HAP-1 (cell line): ENCODE measurements at places on chromosomes 2 and 18.

DNA sequence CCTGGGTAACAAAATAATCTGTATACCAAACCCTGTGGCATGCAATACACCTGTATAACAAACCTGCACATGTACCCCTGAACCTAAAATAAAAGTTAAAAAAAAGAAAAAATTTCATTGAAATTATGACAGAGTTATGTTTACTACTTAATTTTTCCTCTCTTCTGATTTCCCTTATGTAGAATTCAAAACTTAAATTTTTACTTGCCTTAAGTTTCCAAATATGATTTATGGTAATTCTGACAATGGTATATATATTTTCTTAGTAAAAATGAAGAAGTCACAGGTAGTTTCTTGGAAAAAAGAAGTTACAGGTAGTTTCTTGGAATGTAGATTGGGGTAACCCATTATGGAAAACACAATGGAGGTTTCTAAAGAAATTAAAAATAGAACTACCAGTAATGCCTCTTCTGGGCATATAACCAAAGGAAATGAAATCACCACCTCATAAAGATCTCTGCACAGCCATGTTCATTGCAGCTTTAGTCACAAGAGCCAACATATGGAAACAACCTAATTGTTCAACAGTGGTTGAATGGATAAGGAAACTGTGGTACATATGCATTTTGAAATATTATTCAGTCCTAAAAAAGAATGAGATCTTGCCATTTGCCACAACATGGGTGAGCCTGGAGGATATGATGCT, 164.9 kb downstream of the BABAM2 start:
- DNase-seq, result no peak

GRCh38 chr2:170966648-170967396, 37.8 kb downstream of the GORASP2 start:
- DNase-seq, result peak; percentile 58

- no peak for DNase-seq
These were observed 24.9 kb downstream of the GLI2 start for GRCh38 chr2:120760446-120761135.

GRCh38 chr2:224927011-224927410, 115.3 kb downstream of the DOCK10 start:
- no peak for DNase-seq

DNA sequence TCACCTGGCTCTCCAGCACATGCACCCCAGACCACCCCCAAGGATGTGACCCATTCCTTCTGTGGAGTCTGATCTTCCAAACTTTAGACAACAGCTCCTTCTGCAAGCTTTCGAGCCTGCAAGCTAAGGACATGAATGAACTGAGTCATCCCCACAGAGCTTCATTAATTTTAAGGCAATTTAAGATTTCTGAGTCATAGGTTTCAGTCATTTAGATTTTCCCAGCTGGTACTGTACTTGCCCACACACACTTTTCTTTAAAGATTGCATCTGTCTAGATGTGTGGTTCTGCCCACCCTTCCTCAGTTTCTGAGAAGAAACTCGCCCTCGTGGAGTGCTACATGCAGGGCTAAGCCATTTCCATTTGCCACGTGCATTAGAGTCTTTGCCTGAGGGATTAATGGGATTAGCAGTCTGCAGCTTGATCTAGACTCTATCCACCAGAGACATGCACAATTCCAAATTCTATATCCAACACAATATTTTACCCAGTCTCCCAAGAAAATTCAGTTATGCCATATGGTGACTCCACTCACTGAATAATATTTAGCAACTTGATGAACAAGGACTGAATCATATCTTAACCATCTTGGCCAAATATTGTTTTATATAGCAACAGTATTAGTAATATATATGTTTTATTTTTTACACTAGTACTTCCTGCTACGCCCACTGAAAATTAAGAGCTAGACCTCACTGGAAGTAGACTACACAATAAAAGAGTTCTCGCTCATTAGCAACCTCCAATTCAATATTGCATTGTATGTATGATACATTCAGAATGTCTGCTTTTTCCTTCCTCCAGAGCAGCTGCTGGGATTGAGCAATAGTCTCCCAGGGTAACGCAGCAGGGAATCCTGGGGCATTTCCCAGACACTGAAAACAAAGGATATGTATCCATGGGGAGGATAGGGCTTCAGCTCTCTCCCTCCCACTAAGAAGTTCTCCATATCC, 14.3 kb upstream of the TRIB2 start:
- DNase-seq, result no peak

DNA sequence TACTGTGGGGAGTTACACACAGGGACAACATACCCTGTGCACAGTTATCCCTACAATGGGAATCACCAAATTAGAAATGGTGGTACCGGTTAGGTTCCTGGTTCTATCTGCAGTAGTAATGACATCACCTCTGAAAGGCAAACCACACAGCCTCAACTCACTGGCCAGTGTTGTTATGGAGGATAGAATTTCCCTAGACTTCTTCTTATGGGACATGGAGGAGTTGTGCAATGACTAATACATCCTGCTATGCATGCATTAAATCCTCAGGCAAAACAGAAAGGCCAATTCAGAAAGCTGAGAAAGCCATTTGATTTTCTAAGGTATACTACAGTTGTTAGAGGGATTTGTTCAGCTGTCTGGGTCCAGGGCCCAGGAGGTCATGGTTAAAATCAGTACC, 439.3 kb downstream of the TMX3 start:
- DNase-seq, result no peak

DNA sequence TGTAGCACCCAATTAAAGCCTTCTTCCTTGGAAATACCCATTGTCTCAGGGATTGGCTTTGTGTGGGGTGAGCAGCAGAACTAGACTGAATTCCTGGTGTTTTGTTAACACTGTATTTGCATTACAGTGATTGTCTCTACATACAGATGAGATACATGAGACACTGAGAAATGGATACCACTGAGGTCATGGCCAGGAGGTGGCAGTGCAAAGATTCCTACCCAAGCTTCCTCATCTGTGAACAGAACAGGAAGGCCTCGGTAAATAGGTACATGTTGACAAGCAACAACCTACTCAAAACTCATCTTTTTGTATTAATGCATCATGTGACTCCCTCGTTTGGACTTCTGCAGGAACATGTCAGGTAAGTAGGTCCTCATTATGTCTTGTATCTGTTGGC, 445.8 kb upstream of the RGPD4 start:
- DNase-seq, result no peak

DNA sequence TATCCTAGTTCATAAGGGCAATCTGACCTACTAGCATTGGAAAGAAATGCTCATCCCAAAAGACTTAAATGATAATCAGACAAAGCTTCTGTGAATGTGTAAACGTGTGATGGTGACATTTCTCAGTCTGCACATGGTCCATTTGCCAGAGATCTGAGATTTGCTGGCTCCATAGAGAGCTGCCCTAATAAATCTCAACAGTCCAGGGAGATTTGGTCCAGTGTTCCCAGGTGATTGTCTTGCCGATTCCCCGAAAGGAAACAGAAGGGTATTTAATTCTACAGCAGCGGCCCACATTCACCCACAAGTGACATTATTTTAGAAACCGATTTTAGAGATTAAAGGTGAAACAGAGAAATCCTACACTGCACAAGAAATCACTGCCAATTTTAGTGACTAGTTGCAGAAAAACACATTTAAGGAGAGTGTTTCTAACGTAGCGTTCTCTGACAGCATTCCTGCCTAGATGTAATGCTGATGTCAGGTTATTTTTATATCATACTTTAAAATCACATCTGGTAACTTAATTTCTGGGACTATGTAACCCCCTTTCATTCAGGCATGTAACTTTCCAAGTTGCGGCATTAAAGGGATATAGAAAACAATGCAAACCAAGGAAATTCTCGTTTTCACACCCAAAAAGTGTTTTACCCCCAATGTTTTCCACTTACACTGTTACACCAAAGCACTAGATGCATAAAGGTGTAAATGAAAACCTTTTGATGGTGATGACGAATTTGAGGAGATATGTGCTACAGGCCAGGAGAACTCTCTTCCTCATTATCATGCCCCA, 231.9 kb upstream of the FN1 start:
- DNase-seq, result no peak

DNA sequence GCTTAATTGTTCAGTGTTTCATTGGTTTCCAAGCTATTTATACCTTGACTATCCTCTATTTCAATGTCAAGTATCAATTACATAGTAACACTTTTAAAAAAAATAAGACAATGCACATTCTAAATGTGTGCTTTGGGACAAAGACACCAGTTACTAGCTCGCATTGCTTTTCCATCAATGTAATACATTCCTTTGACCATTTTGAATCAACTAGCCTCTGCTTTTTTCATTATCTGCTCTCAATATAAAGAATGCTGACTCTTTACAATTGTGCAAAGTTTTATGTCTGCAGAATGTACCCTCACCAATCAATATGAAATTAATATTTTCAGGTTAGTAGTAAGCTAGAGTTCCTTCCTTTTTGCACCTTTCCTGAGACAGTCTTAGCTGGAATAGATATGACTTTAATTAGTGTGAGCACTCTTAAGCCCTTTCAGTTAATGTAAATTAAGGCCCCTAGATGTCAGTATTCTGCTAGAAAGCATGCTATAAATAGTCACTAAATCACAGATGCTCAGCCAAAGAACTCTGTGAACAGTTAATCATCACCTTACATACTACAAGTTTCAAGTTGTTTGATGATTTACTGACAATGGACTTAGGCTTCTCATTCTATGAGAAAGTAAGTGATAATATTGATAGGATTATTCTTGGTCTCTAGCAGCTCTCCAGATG, 413.6 kb downstream of the PTH2R start:
- no peak for DNase-seq

DNA sequence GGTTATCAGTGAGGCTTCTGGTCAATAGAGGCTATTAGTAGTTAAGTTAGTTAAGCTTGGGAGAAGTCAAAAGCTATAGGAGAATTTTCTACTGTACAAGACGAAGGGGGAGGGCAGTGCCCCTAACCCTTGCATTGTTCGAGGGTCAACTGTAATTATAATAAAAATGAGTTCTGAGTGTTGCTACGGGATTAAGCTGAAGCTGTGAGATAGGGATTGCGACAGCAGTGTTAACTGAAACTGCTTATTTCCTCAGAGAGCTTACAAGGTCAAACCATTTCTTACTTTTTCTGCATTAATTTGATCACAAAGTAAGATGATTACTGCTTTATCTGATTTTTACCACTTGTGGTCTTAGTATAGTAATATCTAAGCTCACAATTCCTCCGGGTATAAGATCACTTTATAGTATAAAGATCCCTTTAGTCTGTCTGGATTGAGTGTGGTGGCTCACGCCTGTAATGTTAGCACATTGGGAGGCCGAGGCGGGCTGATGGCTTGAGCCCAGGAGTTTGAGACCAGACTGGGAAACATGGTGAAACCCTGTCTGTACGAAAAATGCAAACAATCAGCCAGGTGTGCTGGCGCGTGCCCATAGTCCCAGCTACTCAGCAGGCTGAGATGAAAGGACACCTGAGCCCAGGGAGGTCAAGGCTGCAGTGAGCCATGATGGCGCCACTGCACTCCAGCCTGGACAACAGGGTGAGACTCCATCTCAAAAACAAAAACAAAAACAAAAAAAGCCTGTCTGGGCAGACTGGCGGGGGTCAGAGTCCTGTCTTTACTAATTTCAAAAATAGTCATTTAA, 119.5 kb upstream of the TLK1 start:
- DNase-seq, result peak; percentile 50

GRCh38 chr2:188663301-188663700, 310.9 kb upstream of the COL3A1 start:
- DNase-seq, result no peak

DNA sequence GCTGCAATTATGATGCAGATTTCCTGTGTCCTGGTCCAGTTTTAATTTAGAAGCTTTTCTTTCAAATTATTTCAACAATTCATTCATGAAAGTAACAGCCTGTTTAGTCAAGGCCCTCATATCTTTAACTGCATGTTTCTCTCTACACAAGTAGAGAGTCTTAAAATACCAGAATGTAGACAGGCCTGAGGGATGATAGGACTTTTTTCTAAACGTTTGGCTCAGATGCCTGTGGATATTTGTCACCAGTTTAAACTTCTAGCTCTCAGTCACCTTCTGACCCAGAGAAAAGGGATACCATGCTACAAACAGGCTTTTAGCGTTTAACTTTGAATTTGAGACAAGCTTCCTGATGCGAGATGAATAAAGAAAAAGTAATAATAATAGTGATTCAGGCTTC, 15.7 kb downstream of the COL5A2 start:
- peak; percentile 46 for DNase-seq

- DNase-seq, result no peak
These were observed 81.5 kb upstream of the STON1 start for GRCh38 chr2:48448274-48449061.

- no peak for DNase-seq
These were observed 15.8 kb downstream of the BOLA3 start for GRCh38 chr2:74131901-74132300.

GRCh38 chr2:129069875-129070594, 751.4 kb upstream of the HS6ST1 start:
- no peak for DNase-seq

DNA sequence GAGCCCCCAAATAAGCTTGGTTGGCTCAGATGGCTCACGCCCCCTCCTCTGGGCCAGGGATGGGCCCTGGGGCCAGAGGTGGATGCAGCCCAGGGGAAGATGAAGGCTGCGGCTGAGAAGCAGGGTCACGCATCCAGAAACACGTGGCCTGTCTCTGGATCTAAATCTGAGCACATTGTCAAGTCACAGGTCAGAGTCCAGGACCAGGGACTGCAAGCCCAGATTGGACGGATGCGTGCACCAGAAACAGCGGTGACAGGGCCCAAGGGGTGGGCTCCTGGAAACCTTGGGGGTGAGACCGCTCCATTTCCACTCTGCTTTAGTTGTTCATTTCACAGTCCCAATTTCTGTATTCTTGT, 226.2 kb downstream of the ACKR3 start:
- DNase-seq, result no peak

DNA sequence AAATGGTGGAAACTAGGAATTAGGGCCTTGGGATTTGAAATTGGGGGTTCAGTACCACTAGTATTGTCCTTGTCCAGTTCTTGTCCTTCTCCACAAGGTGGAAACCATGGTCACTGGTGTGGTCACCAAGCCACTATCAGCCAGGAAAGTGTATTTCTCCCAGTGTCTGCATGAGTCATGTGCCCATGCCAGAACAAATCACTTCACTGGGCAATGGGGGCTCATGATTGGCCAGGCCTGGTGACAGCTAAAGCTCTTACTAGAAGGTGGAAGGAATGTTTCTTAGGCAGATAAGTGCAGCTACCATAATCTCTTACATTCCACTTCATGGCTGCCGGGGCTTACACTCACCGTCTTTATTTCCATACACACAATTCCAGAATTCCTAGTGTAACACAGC, 124.8 kb upstream of the TACR1 start:
- no peak for DNase-seq

DNA sequence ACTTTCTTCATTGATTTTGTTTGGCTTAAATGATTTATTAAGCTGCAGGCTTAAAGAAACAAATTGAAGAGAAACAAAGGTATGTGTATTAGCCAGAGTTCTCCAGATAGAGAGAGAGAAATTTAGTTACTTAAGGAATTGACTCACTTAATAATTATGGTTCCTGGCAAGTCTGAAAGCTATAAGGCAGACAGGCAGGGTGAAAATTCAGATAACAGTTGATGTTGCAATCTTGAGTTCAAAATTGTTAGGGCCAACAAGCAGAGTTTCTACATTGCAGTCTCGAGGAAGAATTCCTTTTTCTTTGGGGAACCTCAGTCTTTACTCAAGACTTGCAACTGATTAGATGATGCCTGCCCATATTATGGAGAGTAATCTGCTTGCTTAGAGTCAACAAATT, 593.5 kb downstream of the ADCYAP1 start:
- no peak for DNase-seq
